ENCODE measurements at places on chromosomes 16 and 17. TPM values are rescaled to one million over a fixed set of nuclear protein-coding genes. Genes with fewer than 3 reads are reported as not detected.
A peak's percentile ranks its signal among the peaks of the same experiment; 100 is the strongest.

TPSD1 gene
- not detected for total RNA-seq

SRCIN1 gene
- not detected for total RNA-seq

HOXB7 gene
- 28.4 TPM for total RNA-seq

CCL17 gene
- total RNA-seq, result not detected

LGALS3BP gene
- total RNA-seq, result 485 TPM

NPIPB13 gene
- total RNA-seq, result not detected

ALDH3A2 gene
- total RNA-seq, result 35.7 TPM

WNK4 gene
- 0.25 TPM for total RNA-seq

SKAP1 gene
- total RNA-seq, result 6.8 TPM

DNAAF1 gene
- not detected for total RNA-seq

KRT14 gene
- total RNA-seq, result not detected

ZNF319 gene
- 1.5 TPM for total RNA-seq

SPNS2 gene
- not detected for total RNA-seq

DPEP3 gene
- not detected for total RNA-seq

DNA sequence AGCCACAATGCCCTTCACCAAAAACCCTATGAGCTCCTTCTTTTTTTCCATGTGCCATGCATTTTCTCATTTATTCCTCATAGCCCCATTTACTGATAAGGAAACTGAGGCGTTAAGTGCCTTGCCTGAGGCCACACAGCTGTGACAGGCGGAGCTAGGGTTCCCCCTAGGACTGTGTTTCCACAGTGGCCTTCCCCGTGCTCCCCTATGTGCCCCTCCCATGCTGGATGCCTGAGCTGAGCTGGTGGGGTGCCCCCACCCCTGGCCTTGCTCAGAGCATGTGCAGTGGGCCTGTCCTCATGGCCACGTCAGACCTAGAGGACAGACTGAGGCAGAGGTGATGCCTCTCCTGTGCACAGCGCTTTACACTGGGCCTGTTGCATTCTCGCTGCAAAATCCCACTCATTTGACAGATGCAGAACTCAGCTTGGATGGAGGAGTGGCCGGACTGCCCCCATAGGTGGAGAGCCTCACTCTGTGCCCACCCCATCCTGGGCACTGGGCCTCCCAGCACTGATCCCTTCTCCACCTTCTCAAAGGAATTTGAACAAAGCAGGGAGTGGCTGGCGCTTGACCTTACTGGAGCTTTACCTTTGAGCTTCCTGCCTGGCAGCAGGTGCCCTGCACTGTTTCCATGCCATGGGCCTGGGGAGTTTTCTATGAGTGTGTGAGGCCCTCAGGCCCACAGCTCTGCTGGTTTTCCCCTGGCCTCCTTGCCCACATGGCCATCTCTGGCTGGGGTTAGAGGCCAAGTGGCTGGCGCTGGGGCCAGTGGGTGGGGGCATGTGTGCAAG, 2.6 kb downstream of the MAP2K3 start:
- DNase-seq, result no peak

DNA sequence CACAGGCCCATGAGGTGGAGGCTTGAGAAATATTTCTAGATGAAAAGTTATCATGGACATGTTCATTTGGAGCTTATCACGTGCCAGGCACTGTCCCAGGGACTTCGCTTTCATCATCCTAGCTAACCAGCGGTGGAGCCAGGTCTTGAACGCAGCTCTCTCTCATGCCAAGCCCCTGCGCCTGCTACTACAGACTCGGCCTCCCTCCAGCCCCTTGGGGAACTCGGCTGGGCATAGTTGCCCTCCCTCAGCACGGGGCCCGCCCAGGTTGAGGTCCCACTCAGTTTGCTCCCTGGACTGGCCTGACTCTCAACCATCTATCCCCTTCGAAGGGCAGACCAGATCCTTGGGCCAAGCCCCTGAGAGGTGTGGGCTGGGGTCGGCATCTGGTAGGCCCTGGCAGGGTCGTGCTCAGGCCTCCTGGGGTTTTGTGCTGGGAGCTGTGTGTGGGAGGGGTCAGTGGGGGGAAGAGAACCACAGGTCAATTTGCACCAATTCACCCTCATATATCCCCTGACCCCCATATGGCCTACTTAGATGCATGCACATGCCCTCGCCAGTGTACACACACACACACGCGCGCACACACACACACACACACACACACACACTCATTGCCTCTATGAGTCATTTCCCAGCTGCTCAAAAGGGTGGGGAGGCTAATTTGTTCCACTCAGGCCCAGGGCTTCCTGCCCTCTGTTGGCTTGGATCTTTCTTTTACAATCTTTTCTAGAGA, 12.1 kb upstream of the SCN4A start:
- DNase-seq, result peak; percentile 69

GRCh38 chr17:1820528-1821252, 9.0 kb downstream of the SMYD4 start:
- DNase-seq, result no peak

DNA sequence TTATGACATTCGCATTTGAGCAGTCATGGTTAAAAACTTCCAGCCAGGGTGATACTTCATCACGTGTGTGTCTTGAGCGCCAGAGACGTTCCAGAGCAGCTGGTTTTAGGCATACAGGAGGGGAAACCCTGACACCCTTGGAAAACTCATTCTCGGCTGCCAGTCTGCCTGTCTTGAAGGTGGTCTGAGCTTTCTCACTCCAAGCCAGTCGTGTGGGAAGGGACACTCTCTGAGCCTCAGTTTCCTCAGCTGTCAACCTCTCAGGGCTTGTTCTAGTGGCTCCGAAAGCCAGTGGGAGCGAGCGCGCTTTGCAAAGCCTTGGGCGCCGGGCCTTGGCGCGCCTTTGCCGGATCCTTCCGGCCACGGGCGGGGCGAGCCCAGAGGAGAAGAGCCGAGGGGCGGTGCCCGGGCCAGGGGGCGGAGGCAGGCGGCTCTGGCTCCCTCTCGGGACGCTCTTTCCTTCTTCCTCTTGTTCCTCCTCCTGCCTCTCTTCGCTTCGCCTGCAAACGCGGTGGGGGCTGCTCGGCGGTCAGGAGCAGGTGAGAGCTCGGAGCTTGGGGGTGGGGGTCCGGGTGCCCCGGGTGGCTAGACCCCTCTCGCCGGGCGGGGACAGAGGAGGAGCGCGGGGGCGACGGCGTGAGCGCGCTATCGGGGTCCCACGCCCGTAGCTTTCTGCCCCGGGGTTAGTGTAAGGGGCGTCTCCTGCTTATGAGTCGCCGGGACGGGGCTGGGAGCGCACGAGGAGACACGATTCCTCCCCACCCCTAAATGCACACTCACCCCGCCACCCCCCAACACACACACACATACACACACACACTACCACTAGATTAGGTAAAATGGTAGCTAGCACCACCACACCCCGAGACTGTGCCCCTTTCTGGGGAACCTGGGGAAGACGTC, at the start of gene LDAF1:
Gene LDAF1, plus strand, starts transcription at position 467 of the 903 bp plus-strand sequence. CDS start 2,509 bp downstream, outside the sequence.
- peak; percentile 72 for DNase-seq

DNA sequence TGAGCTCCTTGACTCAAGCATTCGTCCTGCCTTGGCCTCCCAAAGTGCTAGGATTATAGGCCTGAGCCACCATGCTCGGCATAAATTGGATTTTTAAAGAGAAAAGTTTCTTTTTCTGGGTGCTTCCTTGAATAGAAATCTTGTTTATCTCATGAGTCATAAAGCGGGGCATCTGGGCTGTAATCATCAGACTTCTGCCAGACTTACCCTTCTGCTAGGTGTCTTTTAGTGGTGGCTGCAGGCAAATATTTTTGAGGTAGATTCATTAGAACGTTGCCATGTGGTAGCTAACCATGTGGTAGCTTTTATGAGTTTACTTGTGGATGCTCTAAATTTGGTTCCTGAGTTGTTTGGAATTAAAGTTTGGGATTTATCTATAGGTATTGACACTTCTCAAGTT, 13.4 kb downstream of the PGS1 start:
- peak; percentile 90 for DNase-seq

GRCh38 chr16:79093554-79093967, 507.0 kb downstream of the MAF start:
- DNase-seq, result no peak

GRCh38 chr17:79905832-79906231, 66.6 kb upstream of the CBX4 start:
- DNase-seq, result no peak

DNA sequence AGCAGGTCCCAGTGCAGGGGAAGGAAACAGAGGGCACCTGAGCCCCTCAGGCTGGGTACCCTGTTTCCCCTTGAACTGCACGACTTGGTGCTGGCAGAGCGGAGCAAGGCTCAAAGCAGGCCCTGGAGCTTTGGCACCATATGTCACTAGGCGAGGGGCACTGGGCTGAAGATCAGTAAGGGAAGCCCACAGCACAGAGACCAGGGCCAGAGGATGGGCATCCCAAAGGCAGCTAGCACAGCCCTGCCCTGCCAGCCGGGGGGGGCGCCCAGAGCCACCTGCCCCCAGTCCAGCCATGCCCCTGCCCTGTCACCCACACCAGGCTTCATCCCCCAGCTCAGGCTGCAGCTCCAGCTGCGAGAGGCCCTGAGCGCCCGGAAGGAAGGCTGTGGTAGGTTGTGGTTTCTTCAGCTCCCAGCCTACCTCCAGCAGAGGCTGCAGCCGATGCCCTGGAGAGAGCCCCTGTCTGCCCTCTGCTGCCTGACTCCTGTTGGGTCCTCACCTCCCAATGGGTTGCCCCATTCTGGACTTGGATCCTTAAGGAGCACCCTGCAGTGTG, 10.9 kb downstream of the NHERF1 start:
- DNase-seq, result peak; percentile 62

GRCh38 chr17:76707985-76708807, 2.6 kb downstream of the MXRA7 start:
- no peak for DNase-seq

- no peak for DNase-seq
These were observed at the start of gene SHISA9 for GRCh38 chr16:12901597-12902461. Gene SHISA9 (plus strand): TSS chr16:12901598.

GRCh38 chr16:67481561-67482232, 740 bp upstream of the ATP6V0D1 start:
- DNase-seq, result no peak

- DNase-seq, result no peak
These were observed 72.3 kb downstream of the CDK5R1 start for GRCh38 chr17:32558997-32559650.

DNA sequence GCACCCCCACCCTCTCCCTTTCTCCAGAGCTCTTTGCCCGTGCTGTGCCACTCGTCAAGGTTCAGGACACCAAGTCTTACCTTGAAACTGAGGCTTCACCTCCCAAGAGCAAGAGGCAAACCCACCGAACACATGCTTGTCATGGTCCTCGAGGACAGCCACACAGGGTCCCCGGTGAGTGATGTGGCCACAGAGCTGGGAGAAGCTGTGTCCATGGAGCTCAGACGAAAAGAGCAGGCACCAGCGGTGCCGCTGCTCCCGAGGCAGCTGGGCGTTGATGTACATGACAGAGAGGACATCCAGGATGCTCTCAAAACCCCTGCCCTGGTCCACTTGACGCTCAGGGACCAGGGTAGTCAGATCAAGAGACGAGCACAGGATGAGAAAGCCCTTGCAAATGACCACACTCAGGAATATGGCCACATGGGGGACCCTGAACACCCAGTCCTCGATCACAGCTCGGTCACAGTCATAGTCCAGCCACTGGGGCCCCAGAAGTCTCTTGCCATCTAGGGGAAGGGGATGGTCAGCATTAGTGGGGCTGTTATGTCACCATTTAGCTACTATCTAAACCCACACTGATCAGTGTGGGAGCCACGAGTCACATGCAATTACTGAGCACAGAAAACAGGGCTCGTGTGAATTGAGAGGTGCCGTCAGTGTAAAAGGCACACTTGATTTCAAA, 17.8 kb downstream of the MEAK7 start:
- no peak for DNase-seq

DNA sequence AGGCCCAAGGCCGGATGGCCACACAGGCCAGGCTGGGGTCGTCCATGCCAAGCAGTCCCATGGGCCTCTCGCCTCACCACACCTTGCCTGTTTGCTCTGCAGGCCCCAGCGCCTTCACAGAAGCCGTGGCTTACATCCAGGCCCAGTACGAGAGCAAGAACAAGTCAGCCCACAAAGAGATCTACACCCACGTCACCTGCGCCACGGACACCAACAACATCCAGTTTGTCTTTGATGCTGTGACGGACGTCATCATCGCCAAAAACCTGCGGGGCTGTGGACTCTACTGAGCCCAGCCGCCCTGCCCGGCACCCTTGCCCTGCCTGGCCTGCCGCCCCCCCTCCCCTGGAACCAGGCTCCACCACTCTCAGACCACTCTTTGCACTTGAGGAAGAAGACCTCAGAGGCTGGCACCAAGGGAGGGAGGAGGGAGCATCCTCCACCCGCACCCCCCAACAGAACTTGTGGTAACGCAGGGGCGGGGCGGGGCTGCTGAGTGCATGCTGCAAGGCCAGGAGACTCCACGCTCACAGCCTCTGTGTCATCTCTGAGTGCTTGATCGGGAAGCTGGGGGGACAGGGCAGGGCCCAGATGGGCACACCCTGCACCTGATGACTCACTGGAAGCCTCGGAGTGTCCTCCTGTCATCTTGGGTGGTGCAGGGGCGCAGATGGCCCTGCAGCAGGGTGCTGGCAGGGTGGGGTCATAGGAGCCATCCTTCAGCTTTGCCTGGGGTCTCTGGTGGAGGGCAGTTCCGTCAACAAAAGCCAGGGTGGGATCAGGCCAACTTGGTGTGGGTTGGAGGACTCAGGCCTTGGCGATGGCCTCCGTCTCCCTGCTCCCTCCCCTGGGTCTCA, 81.5 kb downstream of the AMFR start:
- no peak for DNase-seq

DNA sequence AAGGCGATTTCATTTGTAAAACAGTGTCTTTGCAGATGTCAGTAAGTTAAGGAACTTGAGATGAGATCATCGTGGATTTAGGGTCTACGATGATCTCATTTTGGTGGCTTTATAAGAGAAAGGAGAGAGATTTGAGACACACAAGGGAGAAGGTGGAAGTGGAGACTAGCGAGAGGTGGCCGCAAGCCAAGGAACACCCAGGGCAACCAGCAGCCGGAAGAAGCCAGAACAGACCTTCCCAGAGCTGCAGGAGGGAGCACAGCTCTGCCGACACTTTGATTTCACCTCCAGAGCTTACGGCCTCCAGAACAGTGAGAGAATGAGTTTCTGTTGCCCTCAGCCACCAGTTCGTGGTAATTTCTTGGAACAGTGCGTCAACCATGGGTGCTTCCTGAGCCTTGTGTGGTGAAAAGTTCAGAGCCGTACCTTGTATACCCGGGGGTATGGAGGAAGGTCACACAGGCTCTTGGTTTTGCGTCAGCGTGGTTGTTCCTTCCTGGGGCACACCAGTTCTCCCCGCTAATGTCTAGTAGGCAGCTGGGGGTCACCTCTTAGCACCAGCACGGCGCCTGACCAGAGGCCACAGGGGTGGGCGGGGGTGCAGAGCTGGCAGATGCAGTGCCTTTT, 12.9 kb upstream of the SEC14L1 start:
- no peak for DNase-seq

DNA sequence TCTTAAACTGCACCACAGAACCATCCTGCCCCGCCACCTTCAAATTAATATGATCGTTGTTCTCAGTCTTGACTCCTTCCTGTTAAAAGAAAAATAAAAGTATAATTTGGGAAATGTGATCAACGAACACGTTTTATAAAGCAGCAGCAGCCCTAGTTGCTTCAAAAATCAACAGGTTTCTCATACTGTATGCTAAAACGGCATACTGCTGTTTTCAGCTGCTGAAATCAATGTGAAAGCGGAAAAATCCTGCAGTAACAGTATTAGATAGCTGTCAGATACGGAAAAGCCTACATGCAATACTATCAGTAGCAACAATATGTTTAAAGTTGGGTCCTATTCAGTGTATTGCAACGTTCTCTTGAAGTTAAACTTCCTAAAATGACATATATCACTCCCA, 1.6 kb downstream of the SUMO2 start:
- DNase-seq, result no peak

Data from SJSA1 (cell line).